Cardiac muscle cell (in vitro differentiated cells and primary cell): ENCODE measurements at places on chromosomes 16 and 17. TPM values are rescaled to one million over a fixed set of nuclear protein-coding genes. Genes with fewer than 3 reads are reported as not detected.
A peak's percentile ranks its signal among the peaks of the same experiment; 100 is the strongest.

The BOLA2 gene
- polyA plus RNA-seq: 6.6 and 7.6 TPM in 2 replicates

The WDR90 gene
- polyA plus RNA-seq: 28.1 and 32.3 TPM in 2 replicates

DNA sequence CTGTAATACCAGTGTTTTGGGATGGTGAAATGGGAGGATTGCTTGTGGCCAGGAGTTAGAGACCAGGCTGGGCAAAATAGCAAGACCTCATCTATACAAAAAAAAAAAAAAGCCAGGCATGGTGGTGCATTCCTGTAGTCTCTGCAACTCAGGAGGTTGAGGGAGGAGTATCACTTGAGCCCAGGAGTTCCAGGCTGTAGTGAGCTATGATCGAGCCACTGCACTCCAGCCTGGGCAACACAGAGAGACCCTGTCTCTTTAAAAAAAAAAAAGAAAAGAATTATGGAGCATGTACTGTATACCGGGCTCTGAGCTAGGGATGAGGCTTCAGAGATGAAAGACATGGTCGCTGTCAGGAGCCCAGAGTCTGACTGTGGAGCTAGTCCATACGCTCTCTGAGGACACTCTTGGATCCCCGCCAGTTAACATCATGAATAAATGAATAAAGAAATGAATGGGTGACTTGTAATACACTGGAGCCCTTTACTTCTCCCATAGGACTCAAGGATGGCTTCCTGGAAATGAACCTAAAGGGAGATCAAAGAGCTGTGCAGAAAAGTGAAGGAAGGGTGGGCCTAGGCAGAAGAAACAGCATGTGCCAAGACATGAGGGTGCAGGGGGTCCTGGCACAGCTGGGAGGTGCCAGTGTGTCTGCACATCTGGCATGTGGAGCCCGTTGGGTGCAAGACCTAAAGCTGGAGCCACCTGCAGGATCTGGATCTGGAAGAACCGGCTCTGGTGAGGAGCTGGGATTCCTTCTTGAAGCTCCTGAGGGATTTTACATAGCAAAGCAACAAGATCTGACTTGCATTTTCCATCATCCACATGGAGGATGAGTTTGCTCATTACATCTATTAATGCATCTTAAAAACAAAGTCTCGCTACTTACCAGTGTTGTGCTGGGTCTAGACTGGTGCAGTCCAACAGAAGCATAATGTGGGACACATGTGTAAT is 120.4 kb downstream of the IRX3 start:
- H3K27ac ChIP-seq: no peak overlapping the region
- no peak overlapping the region for H3K4me3 ChIP-seq
- no peaks in the 10 kb centered on the region for H3K36me3 ChIP-seq
- H3K4me1 ChIP-seq: peaks cover 7% of the 10 kb centered on the region

- no peaks in the 10 kb centered on the region for H3K36me3 ChIP-seq
- H3K27ac ChIP-seq: no peak overlapping the region
- no peak overlapping the region for H3K4me3 ChIP-seq
- H3K27me3 ChIP-seq: peaks cover 3% of the 10 kb centered on the region
- H3K4me1 ChIP-seq: no peaks in the 10 kb centered on the region
- no peak for DNase-seq
Observed at GRCh38 chr17:56636265-56636664, 42.8 kb downstream of the NOG start.

DNA sequence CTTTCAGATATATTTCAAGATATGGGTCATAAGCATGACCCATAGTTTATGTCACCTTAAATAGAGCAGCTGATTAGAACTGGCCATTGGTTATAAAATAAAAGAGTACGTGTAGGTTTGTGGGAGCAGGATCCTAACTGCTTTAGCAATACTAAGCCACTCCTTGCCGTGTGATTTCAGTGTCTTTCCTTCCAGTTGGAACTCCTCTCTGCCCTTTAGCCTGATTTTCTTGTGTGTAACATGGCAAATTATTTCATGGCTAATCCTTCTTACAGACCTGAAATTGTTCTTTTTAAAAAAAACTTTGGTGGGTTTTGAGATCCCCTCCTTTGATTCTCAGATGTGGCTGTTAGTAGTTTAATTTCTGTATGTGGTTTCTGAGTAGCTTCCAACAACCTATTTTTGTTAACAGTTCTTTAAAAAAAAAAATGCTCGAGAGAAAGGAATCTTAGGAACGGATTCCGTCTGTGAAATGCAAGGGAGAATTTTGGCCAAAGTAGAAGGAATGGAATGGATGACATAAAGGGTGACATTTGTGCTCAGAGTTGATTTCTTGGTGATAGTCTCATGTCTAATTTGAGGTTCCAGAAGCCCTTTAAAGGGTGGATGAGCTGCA is 39.9 kb downstream of the DHRS7B start:
- no peak overlapping the region for H3K27ac ChIP-seq
- H3K27me3 ChIP-seq: no peaks in the 10 kb centered on the region
- no peaks in the 10 kb centered on the region for H3K36me3 ChIP-seq
- no peak overlapping the region for H3K4me3 ChIP-seq
- peaks cover 42% of the 10 kb centered on the region for H3K4me1 ChIP-seq

DNA sequence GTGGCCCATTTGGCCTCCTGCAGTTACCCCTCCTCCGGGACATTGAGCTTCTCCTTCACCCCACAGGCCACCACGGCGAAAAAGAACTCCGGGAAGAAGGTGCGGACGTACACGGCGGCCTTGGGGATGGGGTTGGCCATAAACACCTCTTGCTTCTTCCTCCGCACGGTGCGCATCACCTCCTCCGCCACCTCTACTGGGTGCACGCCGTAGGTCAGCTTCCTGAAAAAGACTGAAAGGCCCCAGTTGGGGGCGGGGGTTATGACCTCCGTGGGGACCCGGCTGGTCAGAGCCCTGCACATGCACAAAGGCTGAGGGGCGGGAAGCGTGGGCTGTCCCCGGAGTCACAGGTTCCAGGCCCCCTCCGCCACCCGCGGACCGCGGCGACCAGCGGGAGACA is 19.9 kb downstream of the DHRS7C start:
- H3K36me3 ChIP-seq: no peaks in the 10 kb centered on the region
- no peak overlapping the region for H3K27ac ChIP-seq
- no peak overlapping the region for H3K4me3 ChIP-seq
- DNase-seq: no peak

- H3K4me3 ChIP-seq: no peak overlapping the region
- no peak overlapping the region for H3K27ac ChIP-seq
- H3K27me3 ChIP-seq: no peaks in the 10 kb centered on the region
- peaks cover 13% of the 10 kb centered on the region for H3K36me3 ChIP-seq
- no peak for DNase-seq
Observed at GRCh38 chr17:49834118-49834743, 13.6 kb downstream of the TAC4 start.

DNA sequence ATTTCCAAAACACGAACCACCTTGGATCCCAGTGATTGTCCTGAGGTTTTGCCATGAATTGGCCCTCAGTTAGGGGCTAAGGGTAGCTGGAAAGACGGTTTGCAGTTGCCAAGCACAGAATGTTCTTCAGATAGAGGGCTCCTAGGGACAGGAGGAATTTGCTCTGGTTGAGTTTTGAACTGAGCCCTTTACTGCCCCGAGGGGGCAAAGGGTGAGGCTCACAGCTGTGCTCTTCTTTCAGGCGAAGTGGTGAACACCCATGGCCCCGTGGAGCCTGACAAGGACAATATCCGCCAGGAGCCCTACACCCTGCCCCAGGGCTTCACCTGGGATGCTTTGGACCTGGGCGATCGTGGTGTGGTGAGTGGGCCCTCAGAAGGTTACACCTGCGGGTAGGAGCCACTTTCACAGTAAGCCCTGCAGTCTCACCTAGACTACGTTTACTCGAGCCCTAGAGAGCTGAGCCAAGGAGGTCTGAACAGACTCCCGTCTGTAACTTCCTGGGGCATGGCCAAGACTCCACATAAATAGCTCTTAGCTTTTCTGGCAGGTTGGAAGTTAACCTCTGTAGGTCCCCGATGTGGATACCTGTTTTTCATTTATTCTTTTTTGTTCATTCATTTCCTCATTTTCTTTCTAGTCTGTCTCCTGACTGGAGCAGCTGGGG is 32.5 kb downstream of the NMT1 start:
- H3K4me3 ChIP-seq: no peak overlapping the region
- H3K27me3 ChIP-seq: no peaks in the 10 kb centered on the region
- H3K36me3 ChIP-seq: peaks cover 69% of the 10 kb centered on the region
- no peak overlapping the region for H3K27ac ChIP-seq

GRCh38 chr16:12680531-12680930 is 123.2 kb downstream of the CPPED1 start:
- no peaks in the 10 kb centered on the region for H3K27me3 ChIP-seq
- H3K27ac ChIP-seq: no peak overlapping the region
- H3K4me3 ChIP-seq: no peak overlapping the region
- H3K4me1 ChIP-seq: peaks cover 4% of the 10 kb centered on the region

GRCh38 chr17:2068031-2068518 is 13.2 kb downstream of the HIC1 start:
- H3K27me3 ChIP-seq: no peaks in the 10 kb centered on the region
- no peak overlapping the region for H3K4me3 ChIP-seq
- peaks cover 6% of the 10 kb centered on the region for H3K36me3 ChIP-seq
- no peak for DNase-seq
- H3K4me1 ChIP-seq: peaks cover 13% of the 10 kb centered on the region
- peak overlapping the region; percentile 12 for H3K27ac ChIP-seq

GRCh38 chr17:28975646-28976045 is 24.3 kb upstream of the PHF12 start:
- H3K27ac ChIP-seq: no peak overlapping the region
- no peak for DNase-seq
- peaks cover 37% of the 10 kb centered on the region for H3K4me1 ChIP-seq
- no peaks in the 10 kb centered on the region for H3K36me3 ChIP-seq

DNA sequence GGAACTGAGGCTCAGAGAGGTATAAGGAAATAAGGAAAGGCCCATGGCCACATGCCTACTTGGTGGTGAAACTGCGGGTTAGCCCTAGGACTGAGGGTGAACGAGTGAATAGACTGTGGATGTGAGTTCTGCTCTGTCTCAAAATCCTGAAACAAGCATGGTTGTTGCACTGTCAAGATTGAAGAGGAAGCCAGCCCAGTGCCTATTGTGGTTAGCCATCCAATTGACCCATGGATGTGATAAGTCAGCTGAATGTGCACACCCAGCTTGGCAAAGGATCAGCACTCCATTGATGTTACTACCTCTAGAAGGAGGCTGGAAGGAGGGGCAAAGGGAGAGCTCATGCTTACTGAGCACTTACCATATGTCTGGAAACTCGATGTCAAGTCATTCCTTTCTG is 4.5 kb downstream of the TMEM114 start:
- H3K4me3 ChIP-seq: no peak overlapping the region
- no peak for DNase-seq
- H3K27ac ChIP-seq: no peak overlapping the region
- no peaks in the 10 kb centered on the region for H3K36me3 ChIP-seq
- H3K27me3 ChIP-seq: peaks cover 61% of the 10 kb centered on the region
